Activated naive CD8-positive, alpha-beta T cell treated with anti-CD3 and anti-CD28 coated beads for 36 hours (primary cell): ENCODE measurements at places on chromosomes 16 and 17. TPM values are rescaled to one million over a fixed set of nuclear protein-coding genes. Genes with fewer than 3 reads are reported as not detected.

GRCh38 chr17:31085563-31085962 lies 9.2 kb upstream of the NF1 start:
- DNase-seq, result no peak

The HSPB9 gene
- total RNA-seq, result 0.18 TPM

- no peak for DNase-seq
These were observed 19.5 kb downstream of the SLC7A6OS start for GRCh38 chr16:68291227-68291626.

The LRRC75A gene
- total RNA-seq, result 1.5 TPM

GRCh38 chr17:6568184-6568758 lies 11.9 kb upstream of the PITPNM3 start:
- no peak for DNase-seq

GRCh38 chr17:45022655-45023339 lies 28.6 kb downstream of the DCAKD start:
- no peak for DNase-seq

- DNase-seq, result no peak
These were observed 90.5 kb downstream of the ADAMTS18 start for GRCh38 chr16:77344341-77344740.

DNA sequence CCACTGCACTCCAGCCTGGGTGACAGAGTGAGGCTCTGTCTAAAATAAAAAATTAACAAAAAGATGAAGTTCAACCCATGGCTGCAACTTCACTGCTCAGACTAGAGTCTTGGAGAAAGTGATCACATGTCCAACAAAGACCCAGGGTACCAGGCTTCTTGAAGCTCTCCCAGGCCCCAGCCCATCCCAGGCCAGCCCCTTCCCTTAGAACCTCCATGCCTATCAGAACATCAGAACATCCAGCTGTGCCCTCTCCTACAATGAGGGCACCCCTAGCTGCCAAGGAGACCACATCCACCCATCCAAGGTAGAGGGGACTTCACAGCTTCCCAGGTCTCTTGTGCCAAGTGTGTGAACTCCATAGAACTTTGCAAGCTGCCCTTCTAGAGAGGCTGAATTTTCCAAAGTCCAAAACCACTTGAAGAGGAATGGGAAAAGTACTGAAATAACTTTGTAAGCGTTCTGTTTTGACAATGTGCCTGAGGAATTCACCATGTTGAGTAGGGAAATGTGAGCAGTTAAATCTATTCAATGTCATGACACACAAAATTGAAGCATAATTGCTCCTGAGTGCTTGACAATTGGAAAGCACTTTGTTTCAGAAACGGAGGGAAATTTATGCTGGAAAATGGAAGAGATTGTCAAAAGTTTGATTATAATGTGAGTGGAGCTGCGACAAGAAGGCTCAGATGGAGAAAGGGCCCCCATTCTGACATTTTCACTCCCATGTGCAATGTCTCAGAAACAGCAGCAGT lies 230.4 kb downstream of the ZNF423 start:
- DNase-seq, result no peak

The TRIM72 gene
- not detected for total RNA-seq

- DNase-seq, result no peak
These were observed 129.4 kb downstream of the TANGO6 start for GRCh38 chr16:68972720-68973119.

DNA sequence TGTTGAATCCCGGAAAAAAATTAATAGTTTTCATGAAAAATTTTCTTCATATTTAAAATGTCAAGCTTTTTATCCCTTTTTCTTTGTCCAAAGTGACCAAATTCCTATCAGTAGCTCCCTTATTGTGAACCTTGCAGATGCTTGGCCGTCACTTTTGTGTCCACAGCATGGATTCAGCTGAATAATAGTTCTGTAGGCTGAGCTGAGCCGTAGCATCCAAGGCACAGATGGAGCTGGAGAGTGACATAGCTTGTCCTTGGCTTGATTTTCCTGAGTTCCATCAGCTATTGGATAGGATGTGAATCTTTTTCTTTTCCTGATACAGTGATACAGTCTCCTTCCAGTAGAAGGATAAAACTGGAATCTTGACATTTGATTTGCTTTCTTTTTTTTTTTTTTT lies 3.6 kb downstream of the NUP85 start:
- no peak for DNase-seq
